ENCODE measurements at places on chromosomes 6 and 20. TPM values are rescaled to one million over a fixed set of nuclear protein-coding genes. Genes with fewer than 3 reads are reported as not detected.

- no peak for DNase-seq
- H3K4me3 ChIP-seq: no peak overlapping the region
- H3K27ac ChIP-seq: no peak overlapping the region
- no peaks in the 10 kb centered on the region for H3K27me3 ChIP-seq
- no peaks in the 10 kb centered on the region for H3K36me3 ChIP-seq
These were observed 217.4 kb upstream of the FAM83B start for GRCh38 chr6:54629131-54629530.

GRCh38 chr20:34544109-34544796 lies 14.3 kb upstream of the MAP1LC3A start:
- H3K27ac ChIP-seq: no peak overlapping the region
- no peak overlapping the region for H3K4me3 ChIP-seq
- no peaks in the 10 kb centered on the region for H3K4me1 ChIP-seq
- H3K36me3 ChIP-seq: peaks cover 14% of the 10 kb centered on the region

DNA sequence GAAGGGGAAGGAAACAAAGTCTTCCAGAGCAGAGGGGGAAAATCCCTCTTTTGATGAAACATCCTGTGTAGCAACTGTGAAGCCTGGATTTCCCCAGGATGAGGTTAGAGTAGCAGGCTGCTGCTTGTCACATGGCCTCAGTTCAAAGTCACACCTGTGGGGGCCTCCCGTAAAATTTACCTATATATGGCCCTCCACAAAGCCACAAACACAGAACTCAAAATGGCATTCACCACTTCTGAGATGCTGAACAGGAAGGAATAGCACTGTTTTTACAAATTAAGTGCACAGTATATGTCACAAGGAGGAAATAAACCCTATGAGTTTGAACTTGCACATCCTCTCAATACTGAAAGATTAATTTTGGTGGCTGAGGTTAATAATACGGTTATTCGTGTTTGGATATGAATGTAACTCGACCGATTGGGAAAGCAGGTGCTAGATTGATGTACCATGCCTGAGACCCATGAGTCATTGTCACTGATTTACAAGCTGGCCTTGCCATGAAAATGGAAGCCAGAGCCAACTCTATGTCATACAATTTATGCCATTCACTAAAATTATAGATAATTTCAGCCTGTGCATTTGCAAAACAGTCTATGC lies 70.6 kb downstream of the SGK1 start:
- H3K27me3 ChIP-seq: no peaks in the 10 kb centered on the region
- H3K36me3 ChIP-seq: no peaks in the 10 kb centered on the region
- no peak overlapping the region for H3K4me3 ChIP-seq
- DNase-seq: no peak
- no peak overlapping the region for H3K27ac ChIP-seq

DNA sequence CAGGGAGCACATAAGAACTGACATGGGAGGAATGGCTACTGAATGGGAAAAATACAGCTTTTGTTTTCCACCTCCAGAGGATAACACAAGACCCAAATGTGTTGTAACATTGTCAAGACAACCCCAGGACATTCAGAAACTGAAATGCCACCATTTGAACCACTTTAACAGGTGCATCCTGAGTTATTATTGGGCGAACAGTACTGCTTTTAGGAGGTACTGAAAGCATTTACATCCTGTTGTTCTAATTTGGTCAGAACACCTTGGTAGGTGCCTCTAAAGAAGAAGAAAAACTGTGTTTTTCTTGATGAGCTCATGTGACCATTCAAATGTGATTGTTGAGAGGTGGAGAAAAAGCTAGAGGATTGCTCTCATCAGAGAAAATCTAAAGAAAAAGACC lies 6.4 kb upstream of the TXNDC5 start:
- no peak overlapping the region for H3K4me3 ChIP-seq
- DNase-seq: no peak
- H3K27ac ChIP-seq: no peak overlapping the region
- peaks cover 35% of the 10 kb centered on the region for H3K27me3 ChIP-seq

- H3K36me3 ChIP-seq: no peaks in the 10 kb centered on the region
- DNase-seq: no peak
- H3K27ac ChIP-seq: no peak overlapping the region
- no peaks in the 10 kb centered on the region for H3K27me3 ChIP-seq
- no peaks in the 10 kb centered on the region for H3K4me1 ChIP-seq
- H3K4me3 ChIP-seq: no peak overlapping the region
These were observed 101.2 kb downstream of the NUS1 start for GRCh38 chr6:117776441-117776840.

- H3K4me3 ChIP-seq: no peak overlapping the region
- no peak for DNase-seq
- no peaks in the 10 kb centered on the region for H3K36me3 ChIP-seq
- H3K27me3 ChIP-seq: no peaks in the 10 kb centered on the region
- no peaks in the 10 kb centered on the region for H3K4me1 ChIP-seq
These were observed 61.1 kb upstream of the ZFP64 start for GRCh38 chr20:52252664-52253063.

- DNase-seq: no peak
- no peak overlapping the region for H3K27ac ChIP-seq
- H3K4me3 ChIP-seq: no peak overlapping the region
These were observed 105.6 kb downstream of the ZDHHC14 start for GRCh38 chr6:157486572-157486971.

- H3K36me3 ChIP-seq: no peaks in the 10 kb centered on the region
- H3K4me1 ChIP-seq: no peaks in the 10 kb centered on the region
- peaks cover 30% of the 10 kb centered on the region for H3K27me3 ChIP-seq
- no peak for DNase-seq
- H3K4me3 ChIP-seq: no peak overlapping the region
These were observed 253.4 kb upstream of the KCNG1 start for GRCh38 chr20:51276296-51276695.

DNA sequence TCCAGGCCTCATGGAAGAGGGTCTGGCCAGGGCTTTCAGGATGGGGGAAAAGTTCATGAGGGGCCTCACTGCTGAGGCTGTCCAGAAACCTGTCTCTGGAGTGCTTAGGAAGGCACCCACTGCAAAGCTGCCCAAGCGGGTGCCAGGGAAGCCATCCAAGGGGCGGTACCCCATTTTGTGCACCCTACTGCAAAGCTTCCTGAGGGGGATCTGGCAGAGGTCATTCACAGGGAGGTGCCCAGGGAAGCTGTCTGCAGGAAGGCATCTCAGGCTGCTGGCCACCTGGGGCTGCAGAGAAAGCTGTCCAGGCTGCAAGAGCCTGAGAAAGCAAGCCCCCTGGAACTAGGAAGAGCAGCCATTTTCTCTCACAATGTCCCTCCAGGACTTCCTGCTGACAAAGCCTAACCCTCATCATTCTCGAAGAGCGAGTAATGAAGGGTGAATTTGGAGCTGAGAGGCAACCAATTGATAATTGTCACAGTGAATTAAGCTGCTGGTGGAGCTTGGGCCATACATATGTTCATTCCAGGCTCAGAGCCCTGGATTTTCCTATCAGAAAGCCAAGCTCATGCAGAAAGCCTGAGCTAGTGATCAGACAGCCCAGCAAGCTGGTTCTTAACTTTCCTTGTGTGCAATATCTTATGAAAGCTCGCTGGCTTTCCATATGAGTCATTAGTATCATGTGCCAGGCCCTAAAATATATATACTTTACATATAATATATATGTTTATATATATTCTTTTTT lies 62.2 kb upstream of the SLC22A16 start:
- peaks cover 34% of the 10 kb centered on the region for H3K4me1 ChIP-seq
- H3K27ac ChIP-seq: peak overlapping the region; percentile 69
- no peaks in the 10 kb centered on the region for H3K27me3 ChIP-seq
- no peak for DNase-seq

- H3K4me3 ChIP-seq: no peak overlapping the region
- H3K27me3 ChIP-seq: peaks cover 9% of the 10 kb centered on the region
- no peak for DNase-seq
- H3K4me1 ChIP-seq: peaks cover 6% of the 10 kb centered on the region
- H3K27ac ChIP-seq: no peak overlapping the region
- H3K36me3 ChIP-seq: no peaks in the 10 kb centered on the region
These were observed 108.4 kb downstream of the SCML4 start for GRCh38 chr6:107715550-107716321.

DNA sequence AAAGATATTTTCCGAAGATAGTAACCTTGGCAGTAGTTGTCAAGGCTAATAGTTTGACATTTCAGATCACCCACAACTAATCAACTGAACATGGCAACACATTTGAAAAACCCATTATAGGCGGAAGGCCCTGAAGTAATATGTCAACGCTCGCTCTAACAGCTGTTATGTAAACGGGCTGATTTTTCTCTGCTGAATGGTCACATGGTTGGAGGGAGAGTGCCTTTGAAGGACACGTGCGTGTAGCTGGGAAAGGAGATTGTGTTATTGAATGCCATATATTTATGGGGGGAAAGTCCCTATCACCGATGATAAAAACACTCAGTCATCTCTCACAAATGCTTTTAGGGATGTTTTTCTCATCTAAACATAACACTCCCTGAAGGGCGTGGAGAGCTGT lies 160.0 kb upstream of the RALGAPA2 start:
- peaks cover 34% of the 10 kb centered on the region for H3K27me3 ChIP-seq
- no peaks in the 10 kb centered on the region for H3K4me1 ChIP-seq
- no peak overlapping the region for H3K4me3 ChIP-seq
- no peak for DNase-seq
- H3K27ac ChIP-seq: no peak overlapping the region

DNA sequence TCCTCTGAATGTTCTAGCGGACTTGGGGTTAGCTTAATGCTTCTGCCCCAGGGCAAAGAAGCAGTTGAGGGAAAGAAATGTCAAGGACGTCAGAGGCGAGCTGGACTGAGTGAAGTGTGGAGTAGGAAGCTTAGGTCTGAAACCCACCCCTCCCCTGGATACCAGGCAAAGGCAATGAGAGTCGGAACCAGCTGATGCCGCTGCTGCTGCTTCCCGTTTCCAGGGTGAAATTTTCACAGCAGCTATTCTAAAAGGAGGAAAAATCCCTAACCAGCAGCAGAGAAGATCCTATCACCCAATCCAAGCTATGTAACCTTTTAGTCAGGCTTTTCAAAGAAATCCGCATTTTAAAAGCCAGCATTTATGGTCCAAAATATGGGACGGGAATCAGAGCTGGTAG lies 564.3 kb downstream of the LMBRD1 start:
- no peaks in the 10 kb centered on the region for H3K36me3 ChIP-seq
- no peak overlapping the region for H3K27ac ChIP-seq
- H3K27me3 ChIP-seq: no peaks in the 10 kb centered on the region
- H3K4me1 ChIP-seq: no peaks in the 10 kb centered on the region
- DNase-seq: no peak

LRRC1 gene
- 19.8 TPM for total RNA-seq

LTB gene
- 0.64 TPM for total RNA-seq

CMTR1 gene
- 28.7 TPM for total RNA-seq

ANKEF1 gene
- total RNA-seq: 15.8 TPM

MBOAT1 gene
- total RNA-seq: 11.7 TPM

DBNDD2 gene
- total RNA-seq: 44.2 TPM

MTFR2 gene
- 13.2 TPM for total RNA-seq

All from HCT116 (cell line).